ENCODE measurements at places on chromosomes 12 and 14.

- no peak for DNase-seq
Observed at GRCh38 chr12:28209782-28210181, 19.5 kb downstream of the CCDC91 start.

DNA sequence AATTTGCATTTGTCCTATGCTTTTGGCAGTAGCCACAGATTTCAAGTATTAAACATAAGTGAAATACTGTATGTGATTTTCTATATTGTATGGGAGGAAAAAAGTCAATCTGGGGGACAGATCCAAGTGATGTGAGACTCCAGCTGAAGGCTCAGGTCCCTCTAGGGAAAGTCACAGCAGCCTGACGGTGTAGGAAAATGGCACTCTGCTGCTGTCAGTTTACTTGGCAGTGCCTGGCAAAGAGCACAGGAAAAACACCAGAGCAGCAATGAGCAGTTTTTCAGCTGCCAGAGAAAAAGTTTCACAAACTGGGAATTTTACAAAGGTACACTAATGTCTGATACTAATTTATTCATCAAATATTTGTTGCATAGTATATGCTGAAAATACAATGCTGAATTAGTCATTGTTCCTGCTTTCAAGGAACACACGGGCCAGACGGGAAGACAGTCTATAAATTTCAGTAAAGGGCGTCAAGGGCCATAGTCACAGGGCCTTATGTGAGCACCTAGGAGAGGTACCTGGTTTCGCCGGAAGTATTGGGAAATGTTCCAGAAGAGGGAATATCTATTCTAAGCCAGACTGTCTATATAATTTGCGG is 66.2 kb upstream of the SLC38A2 start:
- DNase-seq = no peak

GRCh38 chr12:112331886-112332285 is 50.3 kb downstream of the HECTD4 start:
- no peak for DNase-seq

GRCh38 chr14:21525962-21526671 is at the start of gene SALL2:
Gene SALL2 (minus strand): TSS chr14:21526346. CDS start chr14:21526127, 219 bp downstream.
- no peak for DNase-seq

DNA sequence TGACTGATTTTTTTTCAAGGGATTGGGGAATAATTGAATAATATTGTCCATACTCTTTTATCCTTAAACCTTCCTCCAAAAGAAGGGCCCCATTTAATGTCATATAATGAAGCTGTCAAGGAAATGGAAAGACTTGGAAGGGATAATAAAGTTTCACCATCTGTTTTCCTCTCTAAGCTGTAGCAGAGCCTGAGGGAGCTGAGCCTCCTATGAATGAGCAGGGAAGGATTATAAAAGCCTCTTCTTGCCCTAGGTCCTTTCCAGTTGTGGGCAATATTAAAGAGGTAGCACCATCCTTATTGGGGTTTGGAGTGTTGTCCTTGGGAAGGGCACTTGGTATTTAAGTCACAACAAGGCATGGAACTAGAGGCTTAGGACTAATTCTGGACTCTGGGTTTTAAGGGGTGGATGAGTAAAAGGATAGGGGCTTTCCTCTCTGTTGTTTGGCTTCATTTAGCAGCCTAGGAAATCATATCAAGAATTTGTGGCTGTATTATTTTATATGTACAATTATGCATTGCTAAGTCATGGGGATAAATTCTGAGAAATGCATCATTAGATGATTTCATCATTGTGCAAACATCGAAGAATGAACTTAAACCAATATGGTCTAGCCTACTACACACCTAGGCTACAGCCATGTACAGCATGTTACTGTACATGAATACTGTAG is 408.5 kb upstream of the DCN start:
- no peak for DNase-seq

DNA sequence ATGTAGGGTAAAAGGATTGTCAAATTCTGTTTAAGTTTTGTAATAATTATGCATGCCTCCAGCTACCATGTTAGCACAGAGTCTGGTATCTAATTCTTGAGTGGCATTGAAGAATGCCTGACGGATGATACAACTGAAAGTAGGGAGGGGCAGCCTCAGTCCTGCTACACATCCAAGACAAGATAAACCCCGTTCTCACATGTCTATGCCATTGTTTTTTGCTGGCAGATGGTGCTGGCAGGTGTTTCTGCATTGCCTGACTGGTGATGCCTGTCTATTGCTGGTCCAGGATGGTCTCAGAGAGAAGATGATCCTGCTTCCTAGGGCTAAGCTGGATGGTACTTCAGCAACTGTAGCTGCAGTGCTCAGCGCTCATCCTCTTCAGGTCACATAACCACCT is 245.8 kb upstream of the NAV3 start:
- DNase-seq = no peak

GRCh38 chr12:24045816-24046257 is 96.4 kb upstream of the SOX5 start:
- no peak for DNase-seq

- no peak for DNase-seq
Observed at GRCh38 chr12:29223426-29223825, 74.3 kb downstream of the FAR2 start.

DNA sequence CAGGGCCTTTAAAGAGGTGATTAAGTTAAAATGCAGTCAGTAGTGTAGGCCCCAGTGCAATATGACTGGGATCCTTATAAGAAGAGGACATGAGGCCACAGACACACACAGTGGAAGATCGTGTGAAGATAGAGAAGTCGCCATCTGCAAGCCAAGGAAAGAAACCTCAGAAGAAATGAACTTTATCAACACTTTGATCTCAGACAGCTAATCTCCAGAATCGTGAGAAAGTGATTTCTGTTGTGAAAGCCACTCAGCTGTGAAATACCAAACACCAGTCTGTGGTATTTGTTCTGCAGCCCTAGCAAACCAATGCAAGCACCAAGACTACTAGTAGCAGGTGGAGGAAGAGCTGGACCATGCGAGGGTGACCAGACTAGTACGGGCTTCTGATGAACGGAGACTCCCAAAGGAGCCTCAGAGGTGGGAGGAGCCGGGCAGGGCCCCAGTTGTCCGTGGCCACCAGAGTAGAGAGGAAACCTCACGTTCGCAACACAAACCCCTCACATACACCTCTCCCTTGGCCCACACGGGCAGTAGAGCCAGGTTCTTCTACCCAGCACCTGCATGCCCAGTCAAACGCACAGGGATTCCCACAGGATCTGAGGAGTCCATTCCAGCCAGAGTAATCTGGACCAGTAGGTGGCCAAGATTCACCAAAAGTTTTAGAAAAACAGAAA is 243.0 kb downstream of the TTC8 start:
- DNase-seq = no peak

- no peak for DNase-seq
Observed at GRCh38 chr12:9651265-9651729, 18.2 kb upstream of the CLEC2D start.

DNA sequence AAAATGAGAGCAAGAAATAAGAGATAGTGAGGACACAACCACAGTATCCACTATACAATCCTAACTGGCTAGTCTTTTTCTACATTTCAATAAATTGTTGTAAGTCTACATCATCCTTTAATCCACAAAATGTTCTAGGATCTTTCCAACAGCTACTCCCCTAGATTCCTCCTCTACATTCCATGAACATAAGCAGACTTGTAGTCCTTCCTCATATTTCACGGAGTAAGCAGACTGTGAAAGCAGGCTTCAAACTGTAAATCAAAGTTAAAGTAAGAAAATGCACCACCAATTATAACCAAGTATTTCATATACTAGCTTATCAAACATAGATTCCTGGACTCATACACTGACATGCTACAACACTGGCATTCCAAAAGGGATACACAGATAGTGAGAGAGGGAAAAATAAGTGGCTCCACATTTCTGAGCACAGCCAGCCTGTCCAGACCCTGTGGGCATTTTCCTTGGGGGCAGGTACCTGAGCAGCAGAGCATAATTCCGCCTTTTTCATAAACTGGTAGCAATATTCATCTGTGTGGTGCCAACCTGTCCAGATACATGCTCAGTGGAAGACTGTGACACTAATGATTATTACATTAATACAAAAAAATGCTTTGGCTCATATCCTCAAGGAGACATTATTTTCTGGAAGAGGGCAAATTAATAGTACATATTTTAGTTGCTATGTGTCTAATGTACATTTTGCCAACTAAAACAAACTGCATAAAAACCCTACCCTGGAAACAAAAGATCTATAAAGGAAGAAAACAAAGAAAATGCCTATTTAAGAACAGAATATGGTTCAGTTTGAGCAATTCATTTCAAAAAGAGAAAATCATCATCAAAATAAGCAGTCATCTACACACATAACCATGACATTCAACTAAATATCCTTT is 113.3 kb upstream of the FSCB start:
- DNase-seq = no peak

- DNase-seq = no peak
Observed at GRCh38 chr12:43951286-43951685, 115.4 kb downstream of the TMEM117 start.

- DNase-seq = no peak
Observed at GRCh38 chr12:8145754-8146441, 10.9 kb upstream of the ZNF705A start.

DNA sequence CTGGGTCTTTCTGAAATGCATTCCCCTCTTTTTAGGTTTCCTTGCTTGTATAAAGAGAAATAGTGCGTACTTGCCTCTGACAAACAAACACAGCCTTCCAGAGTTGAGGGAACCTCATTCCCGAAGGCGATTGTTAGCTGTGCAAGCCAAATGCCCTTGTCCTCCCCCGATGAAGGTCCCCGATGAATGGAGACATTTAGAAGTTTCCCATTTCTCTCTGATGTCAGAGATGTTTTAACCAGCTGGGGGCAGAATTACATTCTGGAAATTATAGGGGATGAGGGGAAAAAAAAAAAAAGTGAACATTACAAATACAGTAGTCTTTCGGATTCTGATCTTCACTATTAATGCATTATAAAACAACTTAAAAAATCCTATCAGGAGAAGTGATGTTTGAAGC is 366.8 kb downstream of the VRK1 start:
- no peak for DNase-seq

- DNase-seq = no peak
Observed at GRCh38 chr12:111904446-111904975, 62.5 kb downstream of the MAPKAPK5 start.

DNA sequence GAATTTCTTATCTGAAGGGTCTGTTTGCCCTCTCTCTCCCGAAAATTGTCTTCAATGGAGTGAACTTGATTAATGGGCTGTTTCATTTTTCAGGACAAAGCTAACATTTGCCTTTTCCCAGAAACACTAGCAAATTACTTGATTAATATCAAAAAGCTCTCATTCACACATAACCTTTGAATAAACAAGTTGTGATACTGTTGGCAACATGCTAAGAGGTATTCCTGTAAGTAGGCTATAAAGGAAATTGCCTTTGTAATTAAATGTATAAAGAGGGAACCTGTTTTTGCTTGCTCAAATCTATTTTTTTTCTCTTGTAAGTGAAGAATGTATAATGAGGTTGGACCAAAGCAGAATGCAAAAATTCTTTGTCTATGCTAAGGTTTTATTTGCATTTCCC is 457.2 kb downstream of the TMTC2 start:
- no peak for DNase-seq

DNA sequence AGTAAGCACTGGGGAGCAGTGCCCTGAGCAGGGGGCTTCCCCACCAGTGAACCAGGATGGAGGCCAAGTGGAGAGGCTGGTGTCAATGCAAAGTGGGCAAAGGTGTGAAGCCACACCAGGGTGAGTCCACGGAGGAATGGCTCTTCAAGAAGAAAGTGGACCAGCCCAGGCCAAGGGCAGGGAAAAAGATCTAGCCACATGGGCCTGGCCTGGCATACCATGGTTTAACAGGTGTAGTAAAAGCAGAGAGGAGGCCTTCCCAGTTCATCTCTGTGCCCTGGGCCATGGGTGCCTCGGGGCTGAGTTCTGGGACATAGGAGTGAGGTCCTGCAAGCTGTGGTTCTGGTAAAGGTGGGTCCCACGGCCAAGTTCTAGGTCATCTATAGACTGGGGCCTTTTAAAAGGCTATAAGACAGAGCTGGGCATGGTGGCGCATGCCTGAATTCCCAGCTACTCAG is 153.4 kb downstream of the DPF3 start:
- DNase-seq = no peak

Measured in HT-29 (cell line).